ENCODE measurements at places on chromosomes 12 and 14.
A peak's percentile ranks its signal among the peaks of the same experiment; 100 is the strongest.

- DNase-seq: no peak
Observed at GRCh38 chr12:117816-118345, 51.3 kb downstream of the IQSEC3 start.

- no peak for DNase-seq
Observed at GRCh38 chr12:74169607-74170006, 368.0 kb upstream of the ATXN7L3B start.

DNA sequence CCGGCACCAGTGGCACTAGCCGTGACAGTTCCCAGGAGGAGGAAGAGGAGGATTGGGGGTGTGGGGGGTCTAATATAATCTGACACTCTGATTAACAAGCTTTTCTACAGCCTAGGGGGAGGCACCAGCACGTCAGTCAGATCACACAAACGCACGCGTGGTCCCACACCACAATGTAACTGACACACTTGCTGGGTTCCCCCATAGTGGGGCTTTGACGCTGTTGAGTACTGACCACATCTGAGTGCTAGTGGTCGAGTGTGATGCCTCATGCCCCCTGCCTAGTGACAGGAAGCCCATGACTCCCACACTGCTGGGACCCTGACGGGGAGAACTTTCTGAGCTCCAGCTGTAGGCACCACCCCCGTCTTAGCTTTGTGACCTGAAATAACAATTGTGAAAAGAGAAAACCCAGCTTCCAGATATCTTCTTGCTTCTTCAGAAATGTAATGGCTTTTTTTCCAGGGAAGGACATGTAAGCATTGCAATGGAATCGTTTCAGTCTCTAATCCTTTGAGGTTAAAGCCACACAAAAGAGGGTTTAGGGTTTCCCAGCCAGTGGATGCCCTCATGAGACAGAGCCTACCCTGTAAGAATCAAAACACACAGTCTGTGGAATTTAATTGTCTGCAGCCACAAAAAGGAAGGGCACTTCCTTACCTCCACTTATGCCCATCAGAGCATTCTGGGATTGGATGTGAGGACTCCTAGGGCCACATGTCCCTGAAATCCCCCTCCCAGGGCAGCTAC lies 183.9 kb downstream of the PIWIL1 start:
- DNase-seq: no peak

DNA sequence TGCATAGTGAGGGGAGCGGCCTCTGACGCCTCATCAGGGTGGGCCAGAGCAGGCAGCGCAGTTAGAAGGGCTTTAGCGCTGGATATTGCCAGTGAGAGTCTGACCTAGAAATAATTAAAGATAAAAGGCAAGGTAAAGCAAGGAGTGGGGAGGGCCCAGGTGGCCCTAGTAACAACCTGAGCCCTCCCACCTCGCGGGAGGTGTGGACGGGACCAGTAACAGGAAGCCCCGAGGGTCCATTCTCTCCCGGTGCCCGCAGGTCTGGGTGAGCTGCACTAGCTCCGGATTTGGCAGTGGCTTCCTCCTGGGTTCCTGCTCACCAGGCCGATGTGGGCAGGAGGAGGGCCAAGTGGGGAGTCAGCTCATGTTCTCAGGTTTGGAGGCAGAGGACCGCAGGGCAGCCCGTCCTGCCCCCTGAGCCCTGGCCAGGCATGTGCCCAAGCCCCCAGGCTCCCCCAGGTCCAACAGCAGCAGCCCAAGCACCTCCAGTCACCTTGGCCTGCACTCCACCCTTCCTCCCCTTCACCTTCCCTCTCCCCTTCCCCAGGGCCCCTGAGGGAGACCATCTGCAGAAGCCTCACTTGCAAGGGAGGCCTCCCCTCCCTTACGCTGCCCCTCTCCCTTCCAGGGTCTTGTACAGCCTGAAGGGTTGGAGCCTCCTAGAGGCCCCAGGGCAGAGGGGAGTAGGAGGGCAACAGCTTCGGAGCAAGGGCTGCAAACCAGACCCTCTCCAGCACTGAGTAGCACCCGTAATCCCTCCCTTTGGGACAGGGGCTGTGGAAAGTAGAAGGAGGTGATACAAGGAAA lies 144.3 kb upstream of the FKBP4 start:
- DNase-seq: peak; percentile 28

- peak; percentile 54 for DNase-seq
Observed at GRCh38 chr12:106211973-106212372, 35.8 kb downstream of the CKAP4 start.

DNA sequence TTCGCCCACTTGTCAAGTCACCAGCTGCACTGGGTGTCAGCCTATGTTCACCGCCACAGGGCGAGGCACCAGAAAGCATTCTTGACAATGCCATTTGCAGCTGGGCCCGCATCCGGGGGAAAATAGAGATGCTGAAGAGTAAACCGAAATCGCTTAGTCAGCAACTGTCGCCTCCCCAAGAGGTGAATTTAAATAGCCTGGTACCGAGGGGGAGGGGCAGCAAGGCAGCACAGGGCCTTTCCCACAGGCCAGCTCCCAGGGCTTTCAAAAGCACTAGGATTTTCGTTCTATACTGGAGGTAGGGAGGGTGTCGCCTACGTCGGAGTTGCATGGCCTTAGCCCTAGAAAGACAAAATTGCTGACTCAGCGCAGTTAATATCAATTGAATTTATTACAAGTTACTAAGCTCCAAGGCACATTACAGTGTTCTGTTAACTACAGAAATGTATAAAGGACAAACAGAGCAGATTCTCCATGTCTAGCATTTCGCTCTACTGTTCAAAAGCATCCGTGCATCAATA lies 4.3 kb downstream of the IRF2BPL start:
- DNase-seq: peak; percentile 76

DNA sequence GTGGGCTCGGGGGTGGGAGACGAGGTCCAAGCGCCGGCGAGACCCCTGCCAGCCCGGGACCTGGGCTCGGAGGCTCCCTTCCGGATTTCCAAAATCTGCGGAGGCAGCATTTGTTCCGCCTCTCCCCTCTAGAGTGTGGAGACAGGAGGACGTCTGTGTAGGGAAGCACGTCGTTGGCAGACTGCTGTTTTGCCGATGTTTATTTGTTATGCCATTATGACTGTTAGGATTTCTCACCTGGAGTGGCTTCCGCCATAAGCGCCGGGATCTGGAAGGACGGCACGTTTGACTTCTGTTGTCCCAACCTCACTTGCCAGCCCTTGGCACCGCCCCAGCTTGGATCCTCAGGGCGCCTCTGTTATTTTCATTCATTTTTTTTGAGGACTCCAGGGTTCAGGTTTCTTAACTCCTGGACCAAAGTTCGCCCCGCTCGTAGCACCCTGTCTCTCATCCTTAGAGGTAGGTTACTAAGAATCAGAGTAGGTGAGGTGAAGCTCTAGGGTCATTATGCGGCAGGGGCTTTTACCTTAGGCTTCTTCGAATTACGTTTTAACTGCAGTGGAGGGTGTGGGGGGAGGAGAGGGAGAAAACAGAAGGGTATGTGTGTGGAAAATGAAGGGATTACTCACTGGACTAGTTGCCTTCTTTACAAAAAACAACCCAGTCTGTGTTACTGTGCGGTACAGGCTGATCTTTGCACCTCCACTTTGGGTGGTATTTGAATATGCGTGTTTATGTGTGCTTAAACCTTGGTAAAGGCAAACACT lies 547 bp upstream of the PYGL start:
- peak; percentile 87 for DNase-seq

GRCh38 chr12:64780531-64781279 lies 21.5 kb upstream of the GNS start:
- peak; percentile 84 for DNase-seq

- DNase-seq: no peak
Observed at GRCh38 chr12:104858611-104859543, 99.2 kb downstream of the SLC41A2 start.

DNA sequence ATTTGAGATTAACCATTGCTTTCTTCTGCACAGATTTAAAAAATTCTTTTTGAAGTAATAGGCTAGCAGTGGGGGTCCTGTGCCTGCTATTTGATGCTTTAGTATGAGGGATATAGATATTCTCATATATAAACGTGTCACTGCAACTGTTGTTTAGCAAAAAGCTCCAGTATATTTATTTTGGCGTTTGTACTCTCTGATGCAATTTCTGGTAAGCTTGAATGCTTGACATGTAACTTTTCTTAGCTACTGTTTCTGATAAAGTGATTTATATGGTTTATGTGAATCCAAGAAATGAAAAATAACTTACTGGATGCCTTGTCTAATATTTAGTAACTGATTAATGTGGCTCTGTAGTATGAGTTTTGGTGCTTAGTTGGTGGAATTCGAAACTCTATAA lies 77.1 kb downstream of the TTLL5 start:
- no peak for DNase-seq

DNA sequence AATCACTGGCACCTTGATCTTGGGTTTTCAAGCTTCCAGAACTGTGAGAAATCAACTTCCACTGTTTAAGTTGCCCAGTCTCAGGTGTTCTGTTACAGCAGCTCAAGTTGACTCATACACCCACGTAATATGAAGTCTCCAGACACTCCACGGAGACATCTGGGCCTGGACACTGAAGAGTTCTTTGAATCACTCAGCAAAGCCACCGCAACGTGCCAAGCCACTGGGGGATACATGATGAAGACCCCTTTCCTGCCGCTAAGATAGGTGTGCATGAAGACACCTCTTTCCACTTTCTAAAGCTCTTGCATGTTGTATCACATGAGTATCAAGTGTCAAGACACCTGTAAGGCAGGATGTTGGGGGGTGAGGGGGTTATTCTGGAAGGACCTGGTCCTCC lies 311.7 kb upstream of the RTL1 start:
- no peak for DNase-seq

DNA sequence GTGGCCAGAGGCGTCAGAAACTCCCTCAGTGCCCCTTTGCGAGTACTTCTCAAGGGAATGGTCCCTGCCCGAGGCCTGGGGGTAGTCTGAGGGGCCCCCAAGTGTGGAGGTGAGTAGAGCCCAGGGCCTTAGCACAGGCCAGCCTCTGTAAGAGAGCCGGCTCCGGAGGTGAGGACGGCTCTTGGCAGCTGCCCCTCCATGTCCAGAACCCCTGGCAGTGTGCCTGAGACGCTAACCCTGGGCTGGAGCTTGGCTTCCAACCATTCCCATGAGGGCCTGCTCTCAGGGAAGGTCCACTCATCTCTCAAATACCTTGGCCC lies 61.7 kb downstream of the PRMT8 start:
- DNase-seq: no peak

DNA sequence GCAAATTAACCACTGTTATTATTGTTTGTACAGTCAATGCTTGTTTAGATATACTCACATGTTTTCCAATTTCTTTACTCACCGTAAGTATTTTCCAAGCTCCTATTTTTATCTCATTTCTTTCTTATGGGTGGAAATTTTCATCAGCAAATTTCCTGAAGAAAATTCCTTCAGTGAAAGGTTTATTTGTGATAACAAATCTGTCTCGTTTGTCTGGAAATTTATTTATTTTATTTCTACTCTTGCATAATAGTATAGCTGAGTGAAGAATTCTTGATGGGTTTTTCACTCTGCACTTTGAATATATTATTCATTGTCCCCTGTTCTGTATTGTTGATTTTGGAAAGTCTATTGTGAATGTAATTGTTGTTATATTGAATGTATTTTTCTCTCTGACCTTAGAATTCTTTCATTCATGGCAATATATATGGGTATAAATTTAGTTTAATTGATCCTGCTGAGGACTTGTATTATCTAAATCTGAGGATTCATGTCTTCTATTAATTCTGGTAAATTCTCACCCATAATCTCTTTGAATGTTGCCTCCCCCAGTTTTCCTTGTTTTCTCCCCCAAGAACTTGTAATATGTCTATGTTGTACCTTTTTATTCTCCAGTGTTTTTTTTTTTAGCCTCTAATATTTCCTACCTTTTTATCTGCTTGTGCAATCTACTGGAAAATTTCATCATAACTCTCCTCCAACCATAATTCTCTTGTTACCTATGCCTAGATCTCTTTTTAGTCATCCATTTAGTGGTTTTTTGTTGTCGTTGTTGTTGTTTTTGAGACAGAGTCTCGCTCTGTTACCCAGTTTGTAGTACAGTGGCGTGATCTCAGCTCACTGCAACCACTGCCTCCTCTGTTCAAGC lies 21.6 kb upstream of the HOXC13 start:
- DNase-seq: no peak

- peak; percentile 24 for DNase-seq
Observed at GRCh38 chr12:57897286-57897974, 43.9 kb upstream of the ATP23 start.

DNA sequence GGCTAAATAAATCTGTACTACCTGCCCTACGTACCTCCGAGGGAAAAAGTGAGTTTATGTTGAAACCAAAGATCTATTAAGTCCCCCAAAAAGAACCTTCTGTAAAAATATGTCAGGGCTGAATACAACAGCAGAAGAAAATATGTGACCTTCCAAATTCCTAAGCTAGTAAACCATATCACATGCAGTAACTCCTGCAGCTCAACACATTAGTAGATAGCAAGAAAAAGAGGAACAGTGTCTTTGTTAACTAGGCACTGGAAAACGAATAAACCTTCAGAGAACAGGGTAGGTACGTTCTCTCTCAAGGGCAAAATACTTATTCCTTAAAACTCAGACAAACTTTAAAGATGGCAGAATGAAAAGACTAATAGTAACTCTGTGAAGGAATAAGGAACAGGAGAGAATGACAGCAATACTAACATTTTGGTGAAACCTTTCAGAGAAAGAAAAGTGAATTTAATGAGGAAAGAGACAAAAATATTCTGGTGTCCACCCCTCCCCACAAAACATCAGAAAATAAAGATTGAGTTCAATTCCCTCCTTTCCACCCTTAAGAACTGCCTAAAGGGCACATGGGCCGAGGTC lies 18.0 kb downstream of the CBX5 start:
- no peak for DNase-seq

GRCh38 chr12:24057920-24058476 lies 108.5 kb upstream of the SOX5 start:
- peak; percentile 93 for DNase-seq

- no peak for DNase-seq
Observed at GRCh38 chr12:127726671-127727315, 540.2 kb upstream of the TMEM132C start.

DNA sequence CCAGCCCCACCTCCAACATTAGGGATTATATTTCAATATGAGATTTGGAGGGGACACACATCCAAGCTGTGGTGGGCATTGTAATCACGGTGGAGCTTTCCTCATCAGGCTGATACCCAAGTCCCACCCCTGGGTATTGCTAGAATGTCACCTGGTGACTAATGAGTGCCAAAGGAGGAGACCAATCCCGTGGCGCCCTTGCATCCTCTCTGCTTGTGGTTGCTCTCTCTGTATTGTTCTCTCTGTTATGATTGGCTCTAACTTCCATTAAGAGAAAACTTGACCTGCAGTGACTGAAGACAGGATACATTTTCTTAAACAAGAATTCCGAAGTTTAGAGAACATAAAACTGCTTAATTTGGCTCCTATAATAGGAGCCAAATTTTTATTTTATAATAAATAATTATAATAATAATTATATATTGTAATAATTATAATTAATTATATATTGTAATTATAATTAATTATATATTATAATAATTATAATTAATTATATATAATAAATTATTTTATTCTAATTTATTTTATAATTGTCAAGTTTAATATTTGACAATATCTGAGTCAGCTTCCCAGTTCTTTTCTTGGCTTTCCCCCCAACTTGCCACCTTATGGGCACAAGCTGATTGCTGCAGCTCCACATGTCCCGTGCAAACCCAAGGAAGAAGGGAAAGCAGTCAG lies 420.1 kb downstream of the DIO2 start:
- no peak for DNase-seq

- DNase-seq: no peak
Observed at GRCh38 chr14:72810201-72810600, 83.7 kb downstream of the DPF3 start.

- no peak for DNase-seq
Observed at GRCh38 chr12:62724947-62725451, 210.0 kb downstream of the PPM1H start.
